Nucleus accumbens (tissue), 56 donors: ENCODE measurements at places on chromosomes 5 and 9.

DNA sequence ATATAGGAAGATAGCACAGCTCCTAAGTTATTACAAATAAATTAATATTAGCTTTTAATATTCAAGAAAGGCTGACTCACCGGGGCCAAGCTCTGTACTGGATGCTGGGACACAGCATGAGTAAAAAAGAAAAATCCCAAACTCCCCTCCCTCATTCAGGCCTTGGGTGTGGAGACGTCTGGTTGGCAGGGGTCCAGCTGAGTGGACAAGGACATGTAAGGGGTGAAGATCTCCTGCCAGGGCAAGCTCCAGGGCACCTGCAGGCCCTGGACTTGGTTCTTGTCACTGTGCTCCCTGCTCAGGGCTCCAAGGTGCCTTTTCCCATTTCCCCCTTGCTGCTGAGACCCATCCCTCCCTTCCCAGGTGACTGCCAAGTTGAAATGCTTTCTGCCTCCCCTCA lies 388.5 kb downstream of the ENC1 start:
- DNase-seq: no peak

GRCh38 chr5:7851617-7852289 lies 820 bp upstream of the CFAP90 start:
- DNase-seq: no peak

DNA sequence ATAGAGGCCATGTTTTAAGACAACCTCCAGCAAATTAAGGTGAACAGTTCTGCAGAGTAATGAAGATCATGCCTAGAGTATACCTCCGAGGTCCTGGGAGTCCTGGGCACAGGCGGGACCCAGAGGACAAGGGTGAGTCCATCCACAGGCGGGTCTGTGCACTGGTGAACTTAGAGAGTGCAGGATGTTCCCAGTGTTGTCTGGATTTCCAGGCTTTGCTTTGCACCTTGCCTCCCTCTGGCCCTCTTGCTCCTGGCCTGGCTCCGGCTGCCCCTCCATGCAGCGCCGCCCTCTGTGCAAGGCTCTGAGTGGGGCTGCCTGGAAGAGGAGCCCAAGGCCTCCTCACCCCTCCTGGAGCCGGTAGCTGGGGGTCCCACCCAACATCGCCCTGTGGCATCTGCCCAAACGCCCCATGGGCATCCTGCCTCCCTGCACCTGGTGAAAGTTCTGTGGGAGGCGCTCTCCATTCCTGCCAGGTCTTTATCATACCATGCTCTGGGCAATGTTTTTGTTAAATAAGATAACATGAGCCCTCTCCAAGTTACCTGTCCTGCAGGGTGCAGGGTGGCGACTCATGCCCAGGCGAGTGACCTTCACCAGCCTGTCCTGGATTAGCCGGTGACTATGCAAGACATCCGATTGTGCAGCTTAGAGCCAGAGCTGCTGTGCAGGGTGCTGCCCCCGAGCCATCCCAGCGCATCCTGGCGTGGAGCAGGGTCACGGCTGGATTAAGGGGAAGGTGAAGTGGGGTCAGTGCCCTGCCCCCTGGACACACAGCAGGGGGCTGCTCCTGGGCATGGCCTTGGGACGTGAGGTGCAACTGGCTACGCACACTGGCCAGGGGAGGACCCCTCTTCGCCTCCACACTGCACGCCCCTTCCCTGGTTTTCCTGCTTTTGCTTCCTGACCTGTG lies 41.3 kb upstream of the LPCAT1 start:
- no peak for DNase-seq

- no peak for DNase-seq
These were observed 6.2 kb downstream of the NEK6 start for GRCh38 chr9:124263800-124264426.

DNA sequence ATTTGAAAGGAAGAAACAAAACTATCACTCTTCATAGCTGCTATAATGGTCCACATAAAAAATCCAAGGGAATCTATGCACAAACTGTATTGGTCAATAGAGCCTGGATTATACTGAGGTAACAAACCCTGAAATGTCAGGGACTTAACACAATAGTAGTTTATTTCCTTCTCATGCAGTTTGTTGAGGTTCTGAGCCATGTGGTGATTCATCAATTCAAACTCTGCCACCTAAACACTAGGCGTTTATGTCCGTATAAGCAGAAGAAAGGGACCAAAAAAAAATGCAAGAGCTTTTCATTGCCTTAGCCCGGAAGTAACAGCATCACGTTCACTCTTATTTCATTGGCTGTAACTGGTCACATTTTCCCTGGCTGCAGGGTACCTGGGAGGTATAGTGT lies 464.7 kb downstream of the ZSWIM6 start:
- no peak for DNase-seq

- no peak for DNase-seq
These were observed 3.4 kb downstream of the CAMSAP1 start for GRCh38 chr9:135903786-135904520.

GRCh38 chr5:74978345-74978744 lies 74.0 kb downstream of the GCNT4 start:
- DNase-seq: no peak

DNA sequence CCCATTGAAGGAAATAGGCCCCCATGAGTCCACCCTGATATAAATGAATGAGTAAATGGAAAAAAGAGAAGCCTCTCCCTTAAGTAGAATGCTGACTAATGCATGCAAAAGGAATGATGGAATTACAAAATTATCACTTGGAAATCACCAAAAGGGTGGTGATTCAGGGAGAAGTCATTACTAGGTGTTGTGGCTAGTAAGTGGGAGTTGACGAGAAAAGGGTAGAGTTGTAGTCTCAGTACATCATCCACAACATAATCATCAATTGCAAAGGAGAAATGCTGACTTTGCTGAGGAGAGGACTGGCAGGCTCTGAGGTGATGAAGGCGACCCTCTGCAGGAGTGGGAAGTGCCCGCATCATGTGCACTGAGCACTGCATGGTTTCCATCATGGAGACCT lies 201.5 kb upstream of the S1PR3 start:
- DNase-seq: no peak

- DNase-seq: no peak
These were observed 25.8 kb downstream of the NSUN2 start for GRCh38 chr5:6606884-6607558.

DNA sequence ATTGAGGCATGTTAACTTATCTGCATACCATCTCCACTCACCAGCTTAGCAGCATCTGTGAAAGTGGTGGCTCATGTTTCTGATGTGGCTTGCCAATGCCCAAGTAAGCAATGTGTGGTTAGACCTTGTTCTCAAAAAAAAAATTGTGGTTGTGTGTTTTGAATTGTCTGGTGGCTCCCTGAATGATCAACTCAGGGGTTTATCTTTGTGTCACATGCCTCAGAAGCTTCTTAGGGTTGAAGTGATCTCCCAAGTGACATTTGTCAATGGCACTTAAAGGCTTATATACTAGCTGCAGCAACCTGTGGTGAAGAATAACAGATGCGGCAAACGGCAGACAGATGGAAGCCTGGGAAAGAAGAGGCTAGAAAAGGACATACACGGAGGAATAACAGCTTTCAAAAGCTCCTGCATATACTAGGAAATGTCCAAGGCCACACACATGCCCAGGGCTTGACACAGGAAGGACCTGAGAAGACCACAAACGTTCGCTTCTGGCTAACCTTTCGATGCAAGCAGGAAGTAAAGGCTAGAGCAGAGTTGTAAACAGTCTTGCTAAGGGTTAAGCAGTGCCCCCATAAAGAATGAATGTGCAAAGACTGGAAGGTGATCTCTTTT lies 42.2 kb upstream of the FSD1L start:
- no peak for DNase-seq

- DNase-seq: no peak
These were observed 101.1 kb upstream of the ZNF366 start for GRCh38 chr5:72608297-72608696.

DNA sequence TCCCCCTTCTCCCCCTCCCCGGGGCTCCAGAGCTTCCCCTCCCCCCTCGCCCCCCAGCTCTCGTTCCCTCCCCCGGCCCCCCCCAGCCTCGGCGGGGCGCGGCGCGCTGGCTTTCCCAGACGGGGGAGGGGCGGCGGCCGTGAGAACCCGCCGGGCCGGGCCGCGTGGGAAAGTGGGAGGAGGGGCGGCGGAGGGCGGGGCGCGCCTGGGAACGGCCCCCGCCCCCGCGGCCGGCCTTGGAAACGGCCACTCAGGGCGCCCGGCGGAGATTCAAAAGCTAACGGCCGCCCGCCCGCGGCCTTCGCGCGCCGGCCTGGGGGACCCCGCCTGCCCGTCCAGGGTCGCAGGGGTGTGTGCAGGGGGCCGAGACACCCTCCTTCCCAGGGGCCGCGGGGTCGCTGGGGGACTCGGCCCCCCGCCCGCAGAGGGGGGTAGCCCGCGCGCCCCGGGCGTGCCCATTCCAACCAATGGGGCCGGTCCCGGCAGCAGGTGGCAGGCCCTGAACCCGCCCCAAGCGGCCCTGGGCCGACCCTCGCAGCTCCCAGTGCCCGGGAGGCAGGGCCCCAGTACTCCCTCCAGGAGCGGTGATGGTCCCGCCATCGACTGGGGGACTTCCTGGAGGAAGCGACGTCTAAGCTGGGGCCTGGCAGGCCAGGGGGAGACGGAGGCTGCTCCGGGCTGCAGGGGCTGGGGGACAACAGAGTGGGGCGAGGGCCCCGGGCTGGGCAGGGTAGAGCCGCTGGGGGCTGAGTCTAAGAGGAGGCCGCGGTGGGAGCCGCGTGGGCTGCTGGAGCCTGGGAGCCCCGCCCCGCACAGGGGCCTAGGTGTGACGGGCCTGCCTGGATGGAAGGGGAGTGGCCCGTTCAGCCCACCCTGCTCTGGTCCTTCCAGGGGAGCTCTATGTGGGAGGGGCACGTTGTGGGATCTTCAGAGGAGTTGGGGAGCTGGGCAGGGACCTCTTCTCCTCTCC lies 14.2 kb upstream of the NRARP start:
- DNase-seq: no peak

DNA sequence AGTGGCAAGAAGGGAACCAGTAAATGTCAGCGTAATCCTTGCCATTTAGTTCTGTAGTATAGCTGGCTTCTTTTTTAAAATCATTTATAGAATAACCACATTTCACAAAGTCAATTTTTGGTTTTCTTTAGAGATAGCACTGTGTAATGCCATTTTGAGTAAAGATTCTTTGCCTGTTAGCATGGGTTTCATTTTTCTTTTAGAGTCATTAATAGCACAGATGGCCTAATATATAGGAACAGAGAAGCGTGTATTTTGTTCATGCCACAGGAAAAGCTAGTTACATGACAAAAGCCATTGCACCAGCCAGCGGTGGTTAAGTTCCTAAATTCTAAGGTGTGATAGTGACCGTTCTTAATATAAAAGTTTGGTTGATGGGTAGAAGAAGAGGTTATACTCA lies 1363.9 kb downstream of the MAT2B start:
- DNase-seq: no peak

GRCh38 chr5:127849891-127850290 lies 146.7 kb downstream of the CCDC192 start:
- DNase-seq: no peak

GRCh38 chr9:133874060-133874657 lies 118.0 kb downstream of the VAV2 start:
- DNase-seq: no peak

- no peak for DNase-seq
These were observed 219.9 kb downstream of the MLLT3 start for GRCh38 chr9:20402273-20402875.
